Naive thymus-derived CD8-positive, alpha-beta T cell (primary cell): ENCODE measurements at places on chromosomes 4 and X.
A peak's percentile ranks its signal among the peaks of the same experiment; 100 is the strongest.

DNA sequence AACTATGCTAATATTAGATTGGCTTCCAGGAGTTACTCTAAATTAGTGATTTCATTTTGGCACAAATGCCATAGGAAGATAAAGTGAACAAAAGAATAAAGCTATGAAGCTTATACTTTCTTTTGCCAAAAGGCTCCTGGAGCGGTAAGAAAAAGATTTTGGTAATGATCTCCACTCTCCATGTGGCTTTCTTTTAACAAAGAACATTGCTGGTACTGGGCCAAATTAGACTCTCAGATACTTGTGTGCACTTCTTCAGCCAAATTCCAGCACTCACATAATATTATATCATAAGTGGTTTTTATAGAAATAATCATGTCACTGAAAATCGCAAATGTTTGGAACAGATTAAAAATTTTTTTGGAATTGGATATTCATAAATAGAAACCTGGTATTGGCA, 142.4 kb upstream of the FGF13 start:
- H3K4me3 ChIP-seq = no peak overlapping the region
- no peak for DNase-seq
- no peak overlapping the region for H3K27ac ChIP-seq

DNA sequence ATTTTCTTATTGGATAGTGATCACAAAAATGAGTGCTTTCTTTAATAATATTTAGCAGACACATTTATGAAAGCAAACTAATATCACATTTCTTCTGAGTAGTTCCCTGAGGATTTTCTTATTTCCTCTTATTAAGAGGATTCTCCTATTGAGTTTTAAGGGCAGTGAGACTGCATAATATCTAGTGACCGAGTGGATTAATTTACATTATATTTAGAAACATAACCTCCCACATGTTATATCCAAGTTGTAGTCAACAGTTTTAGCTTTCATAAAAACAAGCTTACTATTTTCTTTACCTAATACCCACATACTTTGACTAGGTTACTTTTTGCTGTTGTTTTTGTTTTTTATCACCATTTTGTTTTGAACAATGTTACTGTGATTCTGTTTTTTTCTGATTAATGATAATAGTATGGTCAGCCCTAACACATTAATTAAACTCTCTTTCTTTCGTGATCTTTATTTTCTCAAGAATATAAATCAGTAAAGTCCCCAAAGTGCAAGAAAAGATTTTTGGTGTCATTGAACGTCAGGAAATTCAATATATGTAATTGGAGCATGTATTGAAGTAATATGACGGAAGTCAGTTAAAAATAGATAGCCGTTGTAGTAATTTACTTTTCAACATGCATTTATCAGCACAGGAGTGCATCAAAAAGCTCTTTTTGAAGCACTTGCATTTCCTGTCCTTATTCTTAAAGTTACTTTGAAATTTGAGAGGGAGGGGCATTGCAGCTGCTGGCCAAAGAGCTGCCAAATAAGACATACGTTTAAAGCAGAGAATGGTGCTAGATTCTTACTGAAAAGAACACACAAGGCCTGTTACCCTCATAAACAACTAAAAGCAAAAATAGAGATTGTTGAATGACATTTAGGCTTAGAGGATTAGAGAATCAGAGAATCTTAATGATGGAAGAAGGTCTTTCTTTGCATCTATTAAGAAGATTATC, 25.2 kb downstream of the DDIT4L start:
- H3K36me3 ChIP-seq = peaks cover 13% of the 10 kb centered on the region
- H3K27ac ChIP-seq = no peak overlapping the region
- H3K4me3 ChIP-seq = no peak overlapping the region
- H3K4me1 ChIP-seq = no peaks in the 10 kb centered on the region
- H3K27me3 ChIP-seq = peaks cover 3% of the 10 kb centered on the region
- DNase-seq = no peak

DNA sequence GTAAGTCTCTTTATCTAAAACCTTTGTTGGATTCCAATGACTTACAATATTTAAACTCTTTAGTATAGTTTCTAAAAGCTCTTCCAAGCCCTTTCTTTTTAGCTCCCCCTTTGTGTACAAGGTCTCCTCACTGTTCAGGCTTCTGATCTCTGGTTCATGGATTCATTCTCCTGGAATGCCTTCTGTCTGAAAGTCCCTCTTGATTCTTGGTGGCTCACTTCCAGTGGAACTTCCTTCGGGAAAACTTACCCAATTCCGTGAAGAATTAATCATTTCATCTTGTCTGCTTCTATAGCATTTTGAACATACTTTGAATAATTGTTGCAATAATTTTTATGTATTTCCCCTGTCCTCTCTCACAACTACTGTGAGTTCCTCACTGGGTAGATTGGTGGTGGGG, 3.6 kb downstream of the ARHGAP24 start:
- H3K36me3 ChIP-seq = no peaks in the 10 kb centered on the region
- no peak for DNase-seq
- H3K27me3 ChIP-seq = peaks cover 8% of the 10 kb centered on the region

- no peaks in the 10 kb centered on the region for H3K36me3 ChIP-seq
- H3K4me3 ChIP-seq = no peak overlapping the region
- peaks cover 16% of the 10 kb centered on the region for H3K4me1 ChIP-seq
- no peak overlapping the region for H3K27ac ChIP-seq
- DNase-seq = no peak
Observed at GRCh38 chr4:48100256-48100655, 33.8 kb downstream of the TXK start.

DNA sequence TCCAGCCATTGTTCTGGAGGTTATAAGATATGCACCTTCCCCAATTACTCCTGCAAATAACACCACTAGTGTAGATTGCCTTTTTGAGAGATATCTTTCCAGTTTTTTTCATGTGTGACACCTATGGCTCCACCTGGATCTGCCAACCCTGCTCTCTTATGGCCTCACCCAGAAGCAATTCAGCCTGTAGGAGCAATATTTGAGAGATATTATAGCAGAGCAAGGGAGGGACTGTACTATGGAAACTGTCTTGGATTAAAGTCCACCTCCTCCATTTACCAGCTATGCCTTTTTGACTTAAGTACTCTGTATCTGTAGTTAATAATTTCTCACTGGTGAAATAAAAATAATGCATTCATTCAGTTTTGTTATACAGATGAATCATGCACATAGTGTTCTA, 803.5 kb downstream of the NLGN4X start:
- DNase-seq = no peak
- no peaks in the 10 kb centered on the region for H3K36me3 ChIP-seq
- no peak overlapping the region for H3K4me3 ChIP-seq
- no peaks in the 10 kb centered on the region for H3K4me1 ChIP-seq

DNA sequence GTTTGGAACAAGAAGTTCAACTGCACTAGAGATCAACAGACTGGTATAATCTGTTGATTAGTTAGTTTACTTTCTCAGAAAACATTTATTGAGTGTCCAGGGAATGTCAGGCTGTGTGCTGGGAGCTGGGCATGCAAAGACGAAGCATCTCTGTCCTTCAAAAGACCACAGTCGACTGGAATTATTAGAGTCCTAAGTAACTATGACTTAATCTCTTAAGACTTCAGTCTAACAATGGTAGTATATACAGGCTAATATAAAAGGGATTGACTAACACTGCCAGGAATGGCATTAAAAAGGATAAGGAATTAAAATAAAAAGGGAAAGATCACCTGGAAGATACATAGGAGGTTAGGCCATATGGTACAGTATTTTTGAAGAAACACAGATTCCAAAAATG, 128.7 kb downstream of the WDFY3 start:
- H3K4me1 ChIP-seq = no peaks in the 10 kb centered on the region
- H3K36me3 ChIP-seq = no peaks in the 10 kb centered on the region
- no peak overlapping the region for H3K4me3 ChIP-seq
- H3K27me3 ChIP-seq = no peaks in the 10 kb centered on the region
- DNase-seq = no peak
- no peak overlapping the region for H3K27ac ChIP-seq

DNA sequence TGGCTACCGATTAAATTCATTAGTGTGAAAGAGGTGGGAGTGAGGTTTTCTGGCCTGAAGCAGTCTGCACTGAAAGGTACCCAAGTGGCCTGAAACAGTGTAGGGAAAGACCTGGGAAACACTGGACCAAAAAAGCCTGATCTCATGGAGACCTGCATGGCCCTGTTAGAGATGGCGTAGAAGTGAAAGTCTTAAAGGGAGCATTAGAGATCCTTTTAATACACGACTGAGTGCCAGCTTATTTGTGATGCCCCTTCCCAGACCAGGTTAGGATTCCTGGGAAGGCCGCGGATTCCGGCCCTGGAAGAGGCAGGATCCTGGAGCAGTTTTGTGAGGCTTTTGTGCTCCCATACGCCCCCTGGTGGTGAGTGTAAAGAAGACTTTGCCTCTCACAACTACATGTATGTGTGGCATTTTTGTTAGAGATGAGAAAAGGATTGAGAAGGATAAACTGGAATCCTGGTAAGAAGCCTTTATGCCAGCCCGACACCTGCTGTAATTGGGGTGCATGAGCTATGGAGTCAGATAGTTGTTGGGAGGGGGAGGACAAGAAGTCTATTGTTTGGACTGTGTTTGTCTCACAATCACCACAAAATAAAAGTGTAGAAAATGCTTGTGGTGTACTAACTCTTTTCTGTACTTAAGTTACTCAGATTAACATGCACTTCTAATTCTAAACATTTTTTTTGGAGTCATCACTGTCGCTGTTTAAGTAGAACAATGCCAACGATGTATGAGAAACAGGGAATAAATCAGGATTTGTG, 54.0 kb downstream of the JADE1 start:
- peak overlapping the region; percentile 86 for H3K27ac ChIP-seq
- no peaks in the 10 kb centered on the region for H3K27me3 ChIP-seq
- peaks cover 34% of the 10 kb centered on the region for H3K4me1 ChIP-seq
- peaks cover 13% of the 10 kb centered on the region for H3K36me3 ChIP-seq
- H3K4me3 ChIP-seq = no peak overlapping the region

GRCh38 chr4:181278941-181279340, 964.3 kb upstream of the TENM3 start:
- no peak overlapping the region for H3K27ac ChIP-seq
- DNase-seq = no peak
- no peaks in the 10 kb centered on the region for H3K4me1 ChIP-seq

DNA sequence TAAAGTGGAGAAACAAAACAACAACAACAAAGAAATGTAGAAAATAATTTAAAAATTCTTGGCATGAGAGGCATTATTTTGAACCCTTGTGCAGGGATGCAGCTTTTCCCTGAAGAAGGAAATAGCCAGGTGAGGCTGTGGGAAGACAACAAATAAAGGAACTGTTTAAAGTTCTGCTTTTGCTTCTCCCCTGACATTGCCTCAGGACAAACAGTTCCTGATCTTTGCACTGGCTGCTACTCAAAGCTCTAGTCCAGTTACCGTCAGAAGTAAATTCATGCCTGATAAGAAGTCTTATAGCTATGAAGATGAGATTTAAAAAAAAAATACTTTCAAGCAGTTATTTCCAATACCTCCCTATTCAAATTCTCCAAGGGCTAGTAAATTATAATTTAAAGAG, 233.8 kb downstream of the IL15 start:
- no peaks in the 10 kb centered on the region for H3K36me3 ChIP-seq
- H3K27ac ChIP-seq = no peak overlapping the region

GRCh38 chrX:1336331-1336943, at the start of gene IL3RA:
TSS of gene IL3RA (plus strand) at chrX:1336785. CDS start at chrX:1341766, 4,981 bp downstream.
- peaks cover 2% of the 10 kb centered on the region for H3K27me3 ChIP-seq
- H3K27ac ChIP-seq = no peak within 1 kb of the TSS
- H3K4me3 ChIP-seq = peak within 1 kb of the TSS; percentile 95
- DNase-seq = no peak
- H3K4me1 ChIP-seq = peaks cover 14% of the 10 kb centered on the region
- H3K36me3 ChIP-seq = no peaks in the 10 kb centered on the region

- no peaks in the 10 kb centered on the region for H3K4me1 ChIP-seq
- peaks cover 52% of the 10 kb centered on the region for H3K36me3 ChIP-seq
- no peak for DNase-seq
- H3K27ac ChIP-seq = no peak overlapping the region
Observed at GRCh38 chr4:52904421-52904820, 42.3 kb downstream of the RASL11B start.

GRCh38 chr4:26028793-26029567, 115.0 kb downstream of the SMIM20 start:
- H3K4me1 ChIP-seq = peaks cover 3% of the 10 kb centered on the region
- H3K27ac ChIP-seq = no peak overlapping the region
- peaks cover 9% of the 10 kb centered on the region for H3K27me3 ChIP-seq
- H3K4me3 ChIP-seq = no peak overlapping the region
- peak; percentile 15 for DNase-seq
- H3K36me3 ChIP-seq = no peaks in the 10 kb centered on the region

GRCh38 chr4:12966726-12967125, 517.4 kb downstream of the RAB28 start:
- no peak overlapping the region for H3K27ac ChIP-seq
- no peak for DNase-seq
- H3K36me3 ChIP-seq = peaks cover 5% of the 10 kb centered on the region
- no peak overlapping the region for H3K4me3 ChIP-seq
- no peaks in the 10 kb centered on the region for H3K4me1 ChIP-seq

DNA sequence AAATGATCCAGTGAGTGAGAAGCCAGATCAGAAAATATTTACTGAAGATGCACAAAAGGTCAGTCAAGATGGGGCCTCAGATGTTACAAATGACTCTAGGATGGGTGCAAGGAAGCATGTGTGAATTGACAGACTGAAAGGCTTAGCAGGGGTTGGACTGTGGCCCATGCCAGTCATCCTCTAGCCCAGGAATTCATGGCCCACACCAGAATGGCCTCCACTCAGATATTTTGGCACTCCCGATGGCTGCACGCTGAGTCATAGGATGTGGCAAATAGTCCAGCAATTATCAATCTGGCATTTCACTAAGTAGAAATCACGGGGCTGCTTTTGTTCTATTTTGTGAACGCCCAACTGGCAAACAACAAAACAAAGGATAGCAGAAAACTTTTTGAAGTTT, 406.5 kb downstream of the IQCM start:
- H3K4me3 ChIP-seq = no peak overlapping the region
- no peaks in the 10 kb centered on the region for H3K4me1 ChIP-seq
- no peaks in the 10 kb centered on the region for H3K27me3 ChIP-seq
- no peak for DNase-seq
- H3K27ac ChIP-seq = no peak overlapping the region

GRCh38 chr4:6071959-6072720, 53.9 kb upstream of the C4orf50 start:
- H3K27ac ChIP-seq = no peak overlapping the region
- no peak for DNase-seq
- no peak overlapping the region for H3K4me3 ChIP-seq
- no peaks in the 10 kb centered on the region for H3K4me1 ChIP-seq

GRCh38 chr4:186781032-186781917, 57.6 kb upstream of the FAT1 start:
- H3K27me3 ChIP-seq = peaks cover 2% of the 10 kb centered on the region
- H3K36me3 ChIP-seq = no peaks in the 10 kb centered on the region

GRCh38 chr4:77196866-77197265, 39.9 kb downstream of the CCNG2 start:
- peaks cover 20% of the 10 kb centered on the region for H3K4me1 ChIP-seq
- no peak overlapping the region for H3K27ac ChIP-seq
- no peaks in the 10 kb centered on the region for H3K27me3 ChIP-seq
- no peak for DNase-seq
- H3K36me3 ChIP-seq = no peaks in the 10 kb centered on the region
